ENCODE measurements at places on chromosomes 6 and 20. TPM values are rescaled to one million over a fixed set of nuclear protein-coding genes. Genes with fewer than 3 reads are reported as not detected.

- peak; percentile 12 for DNase-seq
Measured at GRCh38 chr20:14333721-14334120, 3.7 kb downstream of the FLRT3 start.

- no peak for DNase-seq
Measured at GRCh38 chr6:140985679-140986275, 1146.9 kb upstream of the GJE1 start.

DNA sequence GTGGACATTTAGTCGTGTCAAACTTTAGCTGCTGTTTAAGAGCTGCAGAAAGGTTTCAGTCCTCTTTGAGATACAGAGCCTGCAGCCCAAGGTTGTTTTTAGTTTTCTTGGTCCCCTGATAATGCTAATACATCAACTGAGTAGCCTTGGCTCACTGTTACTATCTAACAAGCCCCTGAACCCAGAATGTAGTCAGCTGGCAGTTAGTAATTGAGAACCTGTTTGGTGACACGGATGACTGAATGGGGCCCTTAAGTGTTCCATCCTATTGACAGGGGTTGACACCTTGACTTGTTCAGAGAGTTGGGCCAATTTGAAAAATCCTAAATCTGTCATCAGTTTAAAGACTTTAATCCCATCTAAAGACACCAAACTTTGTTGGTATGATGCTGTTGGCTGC lies 2.8 kb downstream of the RTN4IP1 start:
- no peak for DNase-seq

- DNase-seq = no peak
Measured at GRCh38 chr6:35017411-35018181, 123.5 kb downstream of the TCP11 start.

DNA sequence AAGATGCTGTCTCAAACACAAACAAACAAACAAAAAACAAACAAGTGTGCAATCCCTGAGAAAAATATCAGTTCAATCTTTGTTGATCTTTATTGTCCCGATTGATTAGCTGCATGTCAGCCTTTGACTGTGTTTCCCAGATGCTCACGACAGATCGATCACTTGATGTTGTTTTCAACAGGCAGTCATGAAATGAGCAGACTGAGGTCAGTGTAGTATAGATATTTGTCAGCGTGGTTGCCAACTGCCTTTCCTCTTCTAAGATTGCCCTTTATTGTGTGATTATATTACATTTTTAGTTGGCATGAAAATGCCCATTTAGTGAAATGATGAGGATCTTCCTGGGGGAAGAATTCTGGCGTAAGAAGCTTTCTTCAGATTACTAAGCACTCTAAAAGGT lies 25.6 kb downstream of the UTRN start:
- no peak for DNase-seq

DNA sequence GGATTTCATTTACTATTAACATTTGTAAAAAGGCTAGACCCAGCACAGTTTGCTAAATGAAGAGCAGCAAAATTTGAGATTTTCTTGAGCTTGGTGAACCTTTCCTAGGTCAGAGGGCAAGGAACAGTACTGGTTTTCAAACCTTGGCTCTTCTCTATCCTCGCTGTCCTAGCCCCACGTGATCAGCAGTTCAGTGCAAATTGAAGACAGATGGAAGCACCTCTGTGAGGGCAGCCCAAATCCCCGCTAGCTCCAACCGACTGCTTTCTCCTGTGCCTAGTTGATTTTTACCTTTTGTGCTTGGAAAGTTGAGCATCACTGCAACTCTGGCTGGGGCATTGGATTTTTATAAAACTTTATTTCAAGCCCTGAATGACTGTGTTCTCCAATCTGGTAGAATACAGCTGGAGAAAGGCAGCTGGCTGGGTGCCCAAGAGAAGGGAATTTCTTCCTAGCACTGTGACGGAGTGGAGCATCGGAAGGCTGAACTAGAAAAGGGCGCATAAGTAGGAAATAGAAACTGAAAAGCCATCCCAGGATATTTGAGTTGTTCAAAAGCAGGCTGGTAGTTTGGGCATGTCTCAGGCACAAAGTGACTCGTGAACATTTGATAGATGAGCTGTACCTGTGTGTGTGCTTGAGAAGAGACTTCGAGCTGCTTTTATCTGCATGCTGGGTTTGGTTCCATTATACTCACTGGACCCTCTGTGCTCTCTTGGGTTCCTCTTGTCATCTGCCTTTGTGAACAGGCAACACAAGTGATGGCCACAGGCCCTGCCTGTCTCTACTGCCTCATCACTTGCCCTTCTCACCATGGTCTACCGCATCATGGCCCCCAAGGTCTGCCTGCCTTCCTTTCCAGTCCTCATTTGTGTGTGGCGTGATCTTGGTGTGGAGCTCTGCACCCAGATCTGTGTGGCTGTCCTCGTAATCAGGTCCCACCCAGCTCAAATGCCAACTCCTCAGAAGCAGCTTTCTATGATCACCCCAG lies 2.3 kb downstream of the RNF114 start:
- no peak for DNase-seq

Gene ATAT1
- 7.8 TPM for total RNA-seq

Gene FRK
- 44.4 TPM for total RNA-seq

Gene WFDC2
- 1.6 TPM for total RNA-seq

Gene ITPA
- 24.6 TPM for total RNA-seq
